Brain (organoid and tissue), 16 donors: ENCODE measurements at places on chromosomes 6 and 20. TPM values are rescaled to one million over a fixed set of nuclear protein-coding genes. Genes with fewer than 3 reads are reported as not detected.

The ZSCAN23 gene
- 2.4 TPM for polyA plus RNA-seq

The RBPJL gene
- polyA plus RNA-seq: not detected

The ZKSCAN4 gene
- 5.3 TPM for polyA plus RNA-seq

The SIRPB1 gene
- 2.5 TPM for polyA plus RNA-seq

The PSMA7 gene
- 404 TPM for polyA plus RNA-seq

The NCOA3 gene
- polyA plus RNA-seq: 7.8 TPM
